ENCODE measurements at places on chromosomes 6 and 20. TPM values are rescaled to one million over a fixed set of nuclear protein-coding genes. Genes with fewer than 3 reads are reported as not detected.

SGK1 gene
- 48.3 TPM for total RNA-seq

GABRR1 gene
- total RNA-seq = not detected

LY6G6F gene
- not detected for total RNA-seq

SNX9 gene
- total RNA-seq = 20.8 TPM

BNIP5 gene
- not detected for total RNA-seq

KHDC1L gene
- total RNA-seq = not detected

TSPO2 gene
- total RNA-seq = not detected

NOX3 gene
- not detected for total RNA-seq

PLEKHG1 gene
- 16.2 TPM for total RNA-seq

JPH2 gene
- 0.19 TPM for total RNA-seq

TREM2 gene
- total RNA-seq = 7.9 TPM

BTN2A1 gene
- 3.7 TPM for total RNA-seq

EFCAB8 gene
- total RNA-seq = not detected

PAX1 gene
- not detected for total RNA-seq

OPN5 gene
- not detected for total RNA-seq

ZBTB12 gene
- 0.46 TPM for total RNA-seq

ANKRD6 gene
- 6.9 TPM for total RNA-seq

BPIFA1 gene
- total RNA-seq = 0.42 TPM

SLC22A16 gene
- total RNA-seq = not detected

SLC35D3 gene
- not detected for total RNA-seq

TUBB2B gene
- 2.9 TPM for total RNA-seq

VSX1 gene
- total RNA-seq = not detected

CYP21A2 gene
- 0.28 TPM for total RNA-seq

MCHR2 gene
- not detected for total RNA-seq

SYCP2 gene
- 0.21 TPM for total RNA-seq

POM121L2 gene
- not detected for total RNA-seq

SLC17A2 gene
- not detected for total RNA-seq

BMP7 gene
- 0.49 TPM for total RNA-seq

BCAS1 gene
- 0.46 TPM for total RNA-seq

RHAG gene
- not detected for total RNA-seq

GRM1 gene
- 0.65 TPM for total RNA-seq

ADTRP gene
- total RNA-seq = 1.8 TPM

IYD gene
- not detected for total RNA-seq

BPI gene
- not detected for total RNA-seq

RAB44 gene
- 0.07 TPM for total RNA-seq

PRL gene
- not detected for total RNA-seq

Measured in airway epithelial cell (primary cell).